ENCODE measurements at places on chromosomes 1 and 21. TPM values are rescaled to one million over a fixed set of nuclear protein-coding genes. Genes with fewer than 3 reads are reported as not detected.

GRCh38 chr1:10829965-10830515 lies 33.6 kb upstream of the CASZ1 start:
- H3K27ac ChIP-seq = no peak overlapping the region
- no peak for DNase-seq
- no peaks in the 10 kb centered on the region for H3K4me1 ChIP-seq
- no peak overlapping the region for H3K4me3 ChIP-seq
- H3K27me3 ChIP-seq = peaks cover 6% of the 10 kb centered on the region

GRCh38 chr1:203558064-203558760 lies 64.3 kb downstream of the OPTC start:
- no peak overlapping the region for H3K27ac ChIP-seq
- H3K4me1 ChIP-seq = peaks cover 5% of the 10 kb centered on the region
- H3K36me3 ChIP-seq = no peaks in the 10 kb centered on the region
- H3K4me3 ChIP-seq = no peak overlapping the region

GRCh38 chr1:209335178-209335577 lies 248.3 kb upstream of the CAMK1G start:
- no peaks in the 10 kb centered on the region for H3K4me1 ChIP-seq
- no peak overlapping the region for H3K27ac ChIP-seq
- H3K27me3 ChIP-seq = no peaks in the 10 kb centered on the region
- DNase-seq = peak; percentile 24

TACSTD2 gene
- total RNA-seq = 30.7 TPM

NRIP1 gene
- total RNA-seq = 24.0 TPM

Data from endothelial cell of umbilical vein (primary cell).